NCI-H2081 treated with DMSO at 0.1 percent for 48 hours (cell line): ENCODE measurements at places on chromosomes 12 and 14.

- DNase-seq, result no peak
These were observed 42.2 kb upstream of the GCH1 start for GRCh38 chr14:54944737-54945391.

GRCh38 chr12:17169726-17170471 lies 563.9 kb upstream of the LMO3 start:
- DNase-seq, result no peak

DNA sequence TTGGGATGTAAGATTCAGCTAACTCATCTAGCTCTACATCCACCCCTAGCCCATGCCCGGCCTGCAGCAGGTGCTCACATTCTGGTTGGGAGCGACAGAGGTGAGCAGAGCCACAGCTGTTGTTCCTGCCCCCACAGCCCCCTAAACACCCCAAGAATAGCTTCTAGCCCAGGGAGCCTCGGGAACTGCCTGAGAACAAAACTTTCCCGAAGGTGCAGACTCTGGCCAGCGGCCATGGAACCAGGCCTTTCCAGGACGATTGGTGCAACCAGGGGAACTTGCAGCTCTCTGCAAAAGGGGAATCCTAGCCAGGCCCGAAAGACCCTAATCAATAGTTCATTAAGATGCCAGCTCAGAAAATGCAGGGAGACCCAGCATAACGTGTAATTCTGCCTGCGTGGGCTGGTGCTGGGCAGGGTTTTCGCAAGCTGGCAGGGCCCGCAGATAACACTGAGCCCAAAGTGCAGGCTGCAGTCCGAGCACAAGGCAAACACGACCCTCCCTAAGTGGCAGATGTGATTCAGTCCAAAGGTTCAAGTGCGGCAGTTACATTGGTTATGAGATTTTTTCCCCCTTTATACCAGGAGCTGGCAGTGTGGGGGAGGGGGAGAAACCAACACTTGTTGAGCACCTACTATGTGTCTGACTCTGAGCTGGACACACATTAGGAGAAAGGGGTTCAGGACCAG lies 122.5 kb upstream of the MAP1LC3B2 start:
- DNase-seq, result no peak

GRCh38 chr12:91183551-91183950 lies 934 bp upstream of the DCN start:
- no peak for DNase-seq

DNA sequence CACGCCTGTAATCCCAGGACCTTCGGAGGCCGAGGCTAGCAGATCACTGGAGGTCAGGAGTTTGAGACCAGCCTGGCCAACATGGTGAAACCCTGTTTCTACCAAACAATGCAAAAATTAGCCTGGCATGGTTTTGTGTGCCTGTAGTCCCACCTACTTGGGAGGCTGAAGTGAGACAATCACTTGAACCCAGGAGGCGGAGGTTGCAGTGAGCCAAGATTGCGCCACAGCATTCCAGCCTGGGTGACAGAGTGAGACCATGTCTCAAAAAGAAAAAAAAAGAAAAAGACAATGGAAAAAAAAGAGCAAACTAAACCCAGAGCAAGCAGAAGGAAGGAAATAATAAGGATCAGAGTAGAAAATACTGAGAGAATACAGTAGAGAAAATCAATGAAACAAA lies 5.4 kb downstream of the CHURC1 start:
- no peak for DNase-seq

DNA sequence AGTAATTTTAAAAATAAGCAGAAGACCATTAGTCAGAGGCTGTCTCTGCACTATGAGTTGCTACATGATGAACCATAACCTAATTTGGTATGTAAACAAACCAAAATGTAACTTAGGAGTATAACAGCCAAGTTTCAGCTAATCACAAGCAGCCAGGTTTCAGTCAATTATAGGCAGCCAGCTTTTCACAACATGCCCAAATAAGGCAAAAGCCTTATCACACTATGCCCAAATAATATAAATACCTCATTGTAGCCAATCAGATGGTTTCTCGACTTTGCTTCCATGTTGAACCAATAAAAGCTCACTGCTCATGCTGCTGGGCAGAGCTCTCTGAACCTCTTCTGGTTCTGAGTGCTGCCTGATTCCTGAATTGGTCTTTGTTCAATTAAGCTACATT lies 38.6 kb downstream of the GARIN6 start:
- no peak for DNase-seq

DNA sequence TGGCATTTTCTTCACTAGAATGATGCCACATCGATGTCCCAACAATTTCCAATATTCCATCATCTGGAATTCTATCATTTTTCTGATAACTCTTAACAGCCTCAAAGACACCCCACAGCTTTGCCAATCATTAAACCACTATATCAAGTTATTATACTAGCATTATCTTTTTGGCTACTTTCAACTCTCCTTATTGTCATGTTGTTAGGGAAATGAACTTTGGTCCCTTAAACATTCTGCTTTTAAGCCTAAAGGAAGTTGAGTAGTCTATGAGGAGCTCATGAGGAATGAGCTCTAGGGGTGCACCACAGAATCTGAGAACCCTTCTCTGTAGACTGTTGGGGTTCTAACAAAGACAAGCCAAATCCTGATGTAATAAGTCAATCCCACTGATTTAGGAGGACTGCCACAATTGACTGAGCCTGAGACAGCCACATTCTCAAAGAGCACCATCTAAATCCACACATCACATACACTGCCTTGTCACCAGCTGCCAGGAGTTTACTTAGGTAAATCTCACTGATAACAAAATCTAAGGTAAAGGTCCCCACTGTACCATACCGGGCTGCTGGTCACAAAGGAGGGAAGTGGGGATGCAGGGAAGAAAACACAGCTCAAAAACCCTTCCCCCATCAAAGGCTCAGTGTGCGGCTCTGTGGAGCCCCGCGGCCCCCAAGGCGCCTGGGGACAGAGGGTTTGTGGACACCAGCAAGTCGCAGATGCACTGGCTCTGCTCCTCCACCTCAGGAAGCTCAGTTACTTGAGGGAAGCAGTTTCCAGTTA lies 58.2 kb downstream of the SETD3 start:
- no peak for DNase-seq

DNA sequence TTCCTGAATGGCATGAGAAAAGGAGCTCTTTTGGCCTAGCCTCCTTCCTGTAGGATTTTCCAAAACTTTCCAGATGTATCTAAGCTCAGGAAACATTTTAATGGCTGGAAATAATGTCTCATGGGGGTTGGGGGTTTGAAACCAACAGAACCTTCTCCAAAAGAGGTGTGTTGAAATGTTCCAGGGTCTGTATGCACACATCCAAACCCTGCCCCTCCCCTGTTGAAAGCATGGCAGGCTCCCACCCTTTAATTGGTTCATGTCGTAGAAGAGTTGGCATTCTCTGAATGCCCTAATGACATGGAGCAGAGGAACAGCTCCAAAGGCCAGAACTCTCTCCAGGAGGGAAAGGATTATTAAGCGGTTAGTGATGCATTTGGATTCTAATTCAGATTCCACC lies 353.2 kb downstream of the ZFP36L1 start:
- no peak for DNase-seq

- DNase-seq, result no peak
These were observed 22.2 kb downstream of the GRIN2B start for GRCh38 chr12:13959131-13959723.

GRCh38 chr12:66118240-66118891 lies 12.2 kb downstream of the LLPH start:
- DNase-seq, result no peak

GRCh38 chr14:34496679-34497513 lies 34.9 kb upstream of the SPTSSA start:
- DNase-seq, result no peak

DNA sequence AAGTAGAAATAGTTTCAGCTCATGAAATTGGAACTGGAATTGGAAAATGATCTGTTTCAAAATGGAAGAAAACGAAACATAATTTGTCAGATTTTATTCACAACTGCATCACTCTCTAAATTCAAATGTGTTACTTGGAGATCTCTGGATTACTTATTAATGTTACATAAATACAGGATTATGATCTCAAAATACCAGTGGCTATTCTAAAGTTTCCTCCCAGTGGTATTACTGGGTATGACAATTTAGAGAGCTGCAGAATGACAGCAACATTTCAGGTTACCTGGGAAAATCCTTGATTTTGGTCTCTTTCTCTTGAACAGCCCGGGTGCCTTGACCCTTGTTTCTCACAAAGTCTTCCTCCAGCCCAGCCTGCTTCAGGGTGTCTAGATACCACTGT lies 14.2 kb downstream of the FAM161B start:
- DNase-seq, result no peak

- DNase-seq, result no peak
These were observed 44.8 kb downstream of the CACNA1C start for GRCh38 chr12:2097617-2098016.

DNA sequence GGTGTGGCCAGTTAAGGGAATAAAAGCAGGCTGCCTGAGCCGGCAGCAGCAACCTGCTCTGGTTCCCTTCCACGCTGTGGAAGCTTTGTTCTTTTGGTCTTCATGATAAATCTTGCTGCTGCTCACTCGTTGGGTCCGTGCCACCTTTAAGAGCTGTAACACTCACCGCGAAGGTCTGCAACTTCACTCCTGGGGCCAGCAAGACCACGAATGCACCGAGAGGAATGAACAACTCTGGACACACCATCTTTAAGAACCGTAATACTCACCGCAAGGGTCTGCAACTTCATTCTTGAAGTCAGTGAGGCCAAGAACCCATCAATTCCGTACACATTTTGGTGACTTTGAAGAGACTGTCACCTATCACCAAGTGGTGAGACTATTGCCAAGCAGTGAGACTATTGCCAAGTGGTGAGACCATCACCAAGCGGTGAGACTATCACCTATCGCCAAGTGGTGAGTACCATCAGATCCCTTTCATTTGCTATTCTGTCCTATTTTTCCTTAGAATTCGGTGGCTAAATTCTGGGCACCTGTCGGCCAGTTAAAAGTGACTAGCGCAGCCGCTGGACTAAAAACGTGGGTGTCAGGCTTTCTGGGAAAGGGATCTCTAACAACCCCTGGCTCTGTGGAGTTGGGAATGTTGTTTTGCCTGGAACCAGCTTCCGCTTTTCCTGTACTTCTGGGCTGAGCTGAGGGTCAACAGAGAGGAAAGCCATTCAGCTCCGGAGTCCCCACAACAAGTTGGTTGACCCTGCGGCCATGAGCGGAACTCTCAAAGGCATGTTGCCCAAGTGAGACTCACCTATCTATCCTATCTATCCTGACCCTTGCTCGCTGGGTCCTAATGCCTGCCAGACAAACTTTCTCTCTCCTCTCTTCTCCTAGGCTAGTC lies at the start of gene DHRS2:
DHRS2 (plus strand) TSS at position 48 of the 895 bp plus-strand sequence. CDS start 2,501 bp downstream, outside the sequence.
- DNase-seq, result no peak

DNA sequence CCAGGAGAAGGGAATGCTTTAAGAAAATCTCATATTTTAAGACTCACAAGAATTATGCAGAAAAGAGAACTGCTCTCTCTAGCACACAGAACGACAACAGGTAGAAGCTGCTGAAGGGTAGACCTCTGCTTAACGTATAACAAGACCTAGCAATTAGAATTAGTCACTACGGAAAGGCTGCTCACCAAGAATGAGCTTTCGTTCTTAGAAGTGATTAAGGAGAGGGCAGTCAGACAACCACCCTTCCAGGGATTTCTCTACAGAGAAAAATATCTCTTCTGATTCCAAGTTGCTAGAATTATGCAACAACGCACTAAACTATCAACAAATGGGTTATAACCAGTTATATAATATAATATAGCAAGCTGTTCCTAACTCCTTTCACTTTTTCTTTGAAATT lies 18.6 kb downstream of the LRIG3 start:
- DNase-seq, result no peak

DNA sequence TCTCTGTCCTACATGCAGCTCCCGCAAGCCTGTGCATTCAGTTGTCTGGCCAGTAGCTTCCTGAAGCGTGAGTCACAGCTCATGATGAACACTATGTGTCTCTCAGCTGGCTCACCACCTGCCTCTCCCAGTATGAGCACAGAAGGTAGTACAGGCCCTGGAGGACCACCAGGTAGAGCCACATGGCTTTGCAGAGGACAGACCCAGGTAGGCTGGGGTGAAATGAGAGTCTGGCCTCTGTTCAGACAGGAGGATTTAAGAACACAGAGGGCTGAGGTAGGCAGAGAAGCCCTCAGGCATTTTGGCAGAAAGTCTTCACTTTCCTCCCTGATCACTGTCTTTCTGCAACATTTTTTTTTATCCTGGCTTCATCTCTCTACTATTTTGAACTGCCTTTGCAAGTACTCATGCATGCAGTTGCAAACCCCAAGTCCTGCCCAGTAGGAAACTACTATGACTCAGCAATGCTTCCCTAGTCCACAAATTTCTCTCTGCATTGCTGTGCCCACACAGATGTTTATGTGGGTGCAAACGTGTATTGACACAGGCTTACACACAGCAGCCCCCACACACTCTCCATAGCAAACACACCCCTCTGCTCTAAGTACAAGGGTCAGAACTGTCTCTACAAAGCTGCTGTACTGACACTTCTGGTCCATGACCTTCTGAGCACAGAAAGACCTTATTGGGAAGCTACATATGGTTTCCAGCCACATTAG lies 7.2 kb upstream of the SDR9C7 start:
- no peak for DNase-seq

DNA sequence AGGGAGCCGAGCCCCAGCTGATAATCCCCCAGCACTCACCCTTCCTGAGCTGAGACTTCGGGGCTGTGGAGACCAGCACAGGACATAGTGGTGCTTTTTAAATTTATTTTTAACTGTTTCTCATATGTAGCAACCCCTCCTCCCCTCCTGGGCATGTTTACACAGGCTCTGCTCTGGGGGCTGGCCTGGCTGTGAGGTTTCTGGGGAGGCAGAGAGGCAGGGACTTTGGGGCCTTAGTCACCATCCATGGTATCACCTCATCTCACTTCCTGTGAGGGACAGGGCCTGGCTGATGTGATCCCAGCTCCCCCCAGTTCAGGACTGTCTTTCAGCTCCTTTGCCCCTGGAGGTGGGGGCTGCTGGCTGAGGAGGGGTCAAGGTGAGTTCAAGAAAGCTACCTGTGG lies 20.4 kb downstream of the VASH1 start:
- DNase-seq, result no peak

DNA sequence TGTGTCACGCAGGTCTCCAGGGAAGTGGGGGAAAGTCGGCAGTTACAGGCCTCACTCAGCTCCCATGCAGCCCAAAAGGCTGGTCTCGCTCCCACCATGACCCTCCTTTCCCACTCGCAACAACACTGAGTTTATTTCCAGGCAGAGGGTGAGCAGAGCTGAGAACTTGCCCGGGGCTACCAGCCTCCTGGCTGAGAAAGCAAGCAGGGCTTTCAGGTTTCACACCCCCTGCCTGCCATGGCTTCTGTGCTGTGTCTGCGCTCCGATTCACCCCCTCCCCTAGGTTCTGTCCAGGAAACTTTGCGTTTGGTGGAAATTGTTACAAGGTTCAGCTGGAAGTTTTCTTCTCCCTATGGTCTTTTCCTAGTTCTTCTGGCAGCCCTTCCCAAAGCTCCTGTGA lies 17.1 kb downstream of the OR10G2 start:
- no peak for DNase-seq

- no peak for DNase-seq
These were observed 21.3 kb downstream of the BCL11B start for GRCh38 chr14:99250636-99251208.

DNA sequence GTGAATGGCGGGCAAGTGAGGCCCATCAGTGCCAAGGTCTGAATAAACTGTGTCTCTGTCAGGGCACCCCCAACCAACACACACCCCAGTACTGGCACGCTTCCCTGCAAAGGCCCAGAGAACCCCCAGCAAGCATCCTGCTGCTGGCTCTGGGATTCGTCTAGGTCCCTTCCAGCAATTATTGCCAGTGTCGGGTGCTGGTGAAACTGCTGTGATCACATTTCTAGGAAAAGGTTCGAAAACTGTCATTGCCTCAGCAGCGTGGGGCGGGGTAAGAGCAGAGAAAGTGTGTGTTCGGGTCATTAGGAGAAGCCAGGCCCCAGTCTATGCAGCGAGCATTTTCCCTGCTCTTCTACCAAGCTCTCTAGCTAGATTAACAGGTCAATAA lies 2.5 kb downstream of the FAM222A start:
- DNase-seq, result no peak
